ENCODE measurements at places on chromosomes 6 and 20. TPM values are rescaled to one million over a fixed set of nuclear protein-coding genes. Genes with fewer than 3 reads are reported as not detected.

SLC25A27 gene
- 5.3 TPM for total RNA-seq

TNFRSF21 gene
- total RNA-seq, result 42.4 TPM

B3GAT2 gene
- total RNA-seq, result under 0.01 TPM

FAM162B gene
- total RNA-seq, result not detected

EFCAB8 gene
- under 0.01 TPM for total RNA-seq

PDYN gene
- total RNA-seq, result not detected

SLPI gene
- total RNA-seq, result 854 TPM

SLC22A7 gene
- total RNA-seq, result not detected

TRAPPC3L gene
- not detected for total RNA-seq

LZTS3 gene
- 20.0 TPM for total RNA-seq

NOTCH4 gene
- 0.38 TPM for total RNA-seq

SLC44A4 gene
- 10.5 TPM for total RNA-seq

PLCB1 gene
- 1.1 TPM for total RNA-seq

TSBP1 gene
- not detected for total RNA-seq

HLA-DOA gene
- not detected for total RNA-seq

OVOL2 gene
- 27.6 TPM for total RNA-seq

SLC17A9 gene
- 0.53 TPM for total RNA-seq

ATP6V1G2 gene
- 0.51 TPM for total RNA-seq

DSE gene
- 100 TPM for total RNA-seq

GCLC gene
- 74.8 TPM for total RNA-seq

TMEM217 gene
- total RNA-seq, result 0.38 TPM

VAPB gene
- total RNA-seq, result 16.3 TPM

PSMF1 gene
- 20.3 TPM for total RNA-seq

COL9A3 gene
- not detected for total RNA-seq

VTA1 gene
- total RNA-seq, result 37.1 TPM

ELOVL2 gene
- under 0.01 TPM for total RNA-seq

ZDHHC14 gene
- 1.8 TPM for total RNA-seq

APOM gene
- total RNA-seq, result 0.26 TPM

TEAD3 gene
- total RNA-seq, result 5.3 TPM

MEP1A gene
- not detected for total RNA-seq

SNTA1 gene
- 4.2 TPM for total RNA-seq

TFAP2D gene
- total RNA-seq, result not detected

STX11 gene
- 0.51 TPM for total RNA-seq

HLA-DMA gene
- total RNA-seq, result 2.8 TPM

KCNK16 gene
- total RNA-seq, result not detected

BTN1A1 gene
- not detected for total RNA-seq

ANGPT4 gene
- not detected for total RNA-seq

CENPW gene
- total RNA-seq, result 1.1 TPM

SLC35F1 gene
- total RNA-seq, result not detected

CFAP206 gene
- total RNA-seq, result not detected

MCCD1 gene
- total RNA-seq, result not detected

MAP3K7 gene
- total RNA-seq, result 27.6 TPM

PPP1R11 gene
- total RNA-seq, result 23.4 TPM

Data from bronchial epithelial cell (primary cell).